RCC 7860 (cell line): ENCODE measurements at places on chromosomes 2 and 18.

DNA sequence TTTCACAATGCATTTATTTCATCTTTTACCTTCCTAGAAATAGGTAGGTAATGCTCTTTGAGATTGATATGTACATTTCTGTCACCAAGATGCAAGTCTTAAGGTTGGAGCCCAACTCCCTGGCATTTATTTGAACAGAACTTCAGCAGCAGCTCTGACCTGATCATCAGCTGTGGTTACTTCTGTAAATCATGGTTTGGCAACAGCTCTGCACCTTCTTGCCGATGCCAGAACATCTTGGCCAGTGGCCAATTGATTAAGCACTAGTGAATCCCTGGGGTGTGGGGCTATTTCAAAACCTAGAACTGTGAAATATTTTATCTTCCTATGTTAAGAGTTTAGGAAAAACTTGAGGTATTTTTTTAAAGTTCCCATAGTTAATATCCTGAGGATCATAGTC is 124.8 kb upstream of the NYAP2 start:
- no peak for DNase-seq

- peak; percentile 24 for DNase-seq
These were observed at the start of gene MOCOS for GRCh38 chr18:36187193-36187825. TSS of gene MOCOS (plus strand) at chr18:36187497. CDS start at chr18:36187540, 43 bp downstream.

DNA sequence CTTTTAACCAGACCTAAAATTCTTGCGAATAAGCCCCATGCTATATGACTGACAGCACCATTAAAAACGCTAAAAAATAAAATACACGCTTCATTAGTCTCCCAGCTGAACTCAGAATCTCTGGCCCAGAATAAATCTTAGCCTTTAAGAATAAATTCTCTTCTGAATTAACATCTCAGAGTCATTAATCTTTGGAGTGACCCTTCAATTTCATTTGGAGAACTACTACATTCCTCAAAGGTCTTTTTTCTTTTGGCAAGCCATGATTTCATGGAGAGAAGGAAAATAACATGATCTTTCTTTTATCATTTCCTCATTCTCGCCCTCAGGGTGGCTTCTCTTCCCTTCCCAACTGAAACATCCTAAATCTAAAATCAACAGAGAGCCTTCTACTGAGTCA is 259.0 kb downstream of the AFF3 start:
- no peak for DNase-seq

- DNase-seq: no peak
These were observed 436 bp upstream of the SMYD1 start for GRCh38 chr2:88067189-88067588.

DNA sequence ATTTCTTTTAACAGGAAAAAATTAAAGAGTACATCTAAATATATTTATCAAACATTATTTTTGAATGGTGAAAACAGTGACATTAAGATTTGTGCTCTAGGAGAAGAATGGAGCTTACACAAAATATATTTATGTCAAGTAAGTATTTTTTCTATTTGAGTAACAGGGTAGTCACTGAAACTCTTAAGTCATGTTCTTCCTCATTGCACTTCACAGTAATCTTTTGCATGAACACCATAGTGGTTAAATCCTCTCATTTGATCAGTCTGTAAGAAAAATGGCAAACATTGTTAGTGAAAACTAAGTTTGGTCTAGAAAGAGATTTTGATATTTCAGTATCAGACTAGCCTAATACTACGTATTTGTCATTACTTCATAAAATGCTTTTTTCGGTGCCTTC is 8.1 kb downstream of the GMCL1 start:
- DNase-seq: no peak

- DNase-seq: no peak
These were observed 640.9 kb upstream of the SETBP1 start for GRCh38 chr18:44039826-44040225.

- no peak for DNase-seq
These were observed 182.9 kb upstream of the SIX3 start for GRCh38 chr2:44758591-44758990.

GRCh38 chr2:7530001-7530400 is 612.8 kb downstream of the RNF144A start:
- no peak for DNase-seq

DNA sequence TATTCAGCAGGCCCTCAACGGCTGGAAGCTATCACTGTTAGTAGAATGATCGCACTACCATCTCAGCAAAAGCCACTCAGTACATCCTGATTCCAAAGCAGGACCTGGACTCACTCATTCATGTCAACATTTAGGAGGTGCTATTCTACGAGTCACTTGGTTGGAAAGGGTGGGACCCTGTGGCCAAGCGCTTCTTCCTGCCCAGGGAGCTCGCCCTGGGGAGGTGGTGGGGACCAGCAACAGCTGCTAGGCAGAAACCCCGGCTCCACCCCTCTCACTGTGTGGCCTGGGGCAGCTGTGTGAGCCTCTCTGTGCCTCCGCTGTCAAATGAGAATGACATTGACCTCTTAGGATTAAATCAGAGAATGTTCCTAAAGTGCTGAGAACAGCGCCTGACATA is 231.4 kb downstream of the EIPR1 start:
- no peak for DNase-seq

DNA sequence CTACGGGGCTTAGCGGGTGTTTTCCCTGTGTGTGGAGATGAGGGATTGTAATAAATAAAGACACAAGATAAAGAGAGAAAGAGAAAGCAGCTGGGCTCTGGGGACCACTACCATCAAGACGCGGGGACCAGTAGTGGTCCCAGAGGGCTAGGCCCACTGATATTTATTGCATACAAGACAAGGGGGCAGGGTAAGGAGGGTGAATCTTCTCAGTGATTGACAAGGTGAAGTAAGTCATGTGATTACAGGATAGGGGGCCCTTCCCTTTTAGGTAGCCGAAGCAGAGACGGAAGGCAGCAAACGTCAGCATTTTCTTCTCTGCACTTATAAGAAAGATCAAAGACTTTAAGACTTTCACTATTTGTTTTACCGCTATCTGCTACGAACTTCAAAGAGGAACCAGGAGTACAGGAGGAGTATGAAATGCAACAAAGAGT is 4.5 kb upstream of the GAL3ST2 start:
- no peak for DNase-seq

GRCh38 chr2:46127176-46127575 is 170.0 kb upstream of the EPAS1 start:
- no peak for DNase-seq

DNA sequence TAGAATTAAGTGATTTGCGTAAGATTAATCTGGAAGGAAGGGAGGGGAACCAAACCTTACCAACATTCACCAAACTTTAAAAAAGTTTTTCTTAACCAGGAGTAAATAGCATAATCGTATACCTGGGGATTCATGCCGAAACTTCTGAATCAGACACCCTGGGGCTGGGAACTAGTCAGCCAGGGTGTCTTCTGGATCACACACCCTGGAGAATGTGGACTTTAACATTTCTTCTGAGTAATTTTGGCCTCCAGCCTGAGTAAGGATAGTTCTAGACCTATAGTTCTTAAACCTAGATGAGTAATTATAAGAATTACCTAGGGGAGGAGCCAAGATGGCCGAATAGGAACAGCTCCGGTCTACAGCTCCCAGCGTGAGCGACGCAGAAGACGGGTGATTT is 44.1 kb upstream of the MEIS1 start:
- DNase-seq: no peak

GRCh38 chr2:193793914-193794313 is 1599.2 kb upstream of the TMEFF2 start:
- DNase-seq: no peak

- DNase-seq: no peak
These were observed 823 bp upstream of the GORASP2 start for GRCh38 chr2:170928036-170928823.

DNA sequence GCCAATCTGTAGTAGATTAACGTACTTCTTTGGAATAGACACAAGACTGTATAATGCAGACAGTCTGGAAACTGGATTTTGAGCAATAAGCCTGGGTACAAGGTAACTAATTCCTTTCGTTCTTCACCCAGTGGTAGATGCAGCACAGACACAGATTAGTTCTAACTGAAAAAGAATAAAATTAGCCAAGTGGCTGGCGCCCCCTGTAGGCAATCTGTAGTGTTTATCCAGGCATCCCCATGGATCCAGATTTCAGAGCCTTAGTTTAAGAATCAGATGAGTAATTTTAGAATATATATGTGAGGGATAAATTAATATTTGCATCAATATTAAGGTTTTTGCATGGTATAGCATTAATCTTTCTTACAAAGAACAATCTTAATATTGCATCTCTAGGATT is 563.9 kb downstream of the DCC start:
- peak; percentile 8 for DNase-seq

- no peak for DNase-seq
These were observed 164.3 kb downstream of the GALNT1 start for GRCh38 chr18:35745814-35746213.

DNA sequence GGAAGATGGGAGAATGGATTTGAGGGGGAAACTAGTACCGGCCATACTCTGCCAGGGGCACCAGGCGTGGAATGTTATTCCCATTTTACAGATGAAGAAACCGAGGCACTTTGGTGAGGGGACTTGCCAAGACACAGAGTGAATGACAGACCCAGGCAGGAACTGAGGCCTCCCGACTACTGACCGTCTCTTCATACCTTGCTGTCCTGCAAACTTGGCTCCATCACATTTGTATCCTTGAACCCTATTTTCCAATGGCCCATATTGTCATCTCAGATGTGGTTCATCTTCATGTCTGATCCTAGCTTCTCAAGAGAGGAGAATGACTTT is 6.2 kb upstream of the TFCP2L1 start:
- no peak for DNase-seq

DNA sequence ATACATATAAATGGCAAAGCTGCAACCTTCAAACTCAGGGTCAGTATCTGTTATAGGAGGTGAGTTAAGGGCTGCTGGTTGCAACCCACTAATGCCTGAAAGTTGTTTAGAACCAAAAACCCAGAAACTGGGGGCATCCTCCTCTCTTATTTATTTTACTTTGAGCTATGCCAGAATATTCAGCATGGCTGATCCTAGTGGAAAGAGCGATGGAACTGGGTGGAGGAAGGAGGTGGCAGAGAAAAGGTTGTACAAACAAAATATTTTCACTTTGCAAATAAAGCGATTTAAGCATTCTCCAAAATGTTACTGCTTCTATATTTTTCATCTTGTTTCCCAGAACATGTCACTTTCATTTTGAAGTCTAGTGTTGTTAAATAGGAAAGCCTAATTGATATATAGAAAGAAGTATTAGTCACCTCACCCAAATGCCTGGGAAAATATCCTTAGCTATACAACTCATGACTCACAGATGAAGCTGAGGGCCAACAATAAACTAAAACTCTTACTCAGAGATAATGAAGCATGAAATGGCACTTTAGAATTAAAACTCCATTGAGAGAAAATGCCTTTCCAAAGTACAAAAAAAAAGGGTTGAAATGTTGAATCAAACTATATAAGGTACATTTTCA is 251.4 kb upstream of the UBE2E3 start:
- peak; percentile 83 for DNase-seq

- DNase-seq: no peak
These were observed 167.0 kb downstream of the BCL11A start for GRCh38 chr2:60386436-60386835.

GRCh38 chr2:151040039-151040438 is 221.6 kb downstream of the RBM43 start:
- DNase-seq: no peak

DNA sequence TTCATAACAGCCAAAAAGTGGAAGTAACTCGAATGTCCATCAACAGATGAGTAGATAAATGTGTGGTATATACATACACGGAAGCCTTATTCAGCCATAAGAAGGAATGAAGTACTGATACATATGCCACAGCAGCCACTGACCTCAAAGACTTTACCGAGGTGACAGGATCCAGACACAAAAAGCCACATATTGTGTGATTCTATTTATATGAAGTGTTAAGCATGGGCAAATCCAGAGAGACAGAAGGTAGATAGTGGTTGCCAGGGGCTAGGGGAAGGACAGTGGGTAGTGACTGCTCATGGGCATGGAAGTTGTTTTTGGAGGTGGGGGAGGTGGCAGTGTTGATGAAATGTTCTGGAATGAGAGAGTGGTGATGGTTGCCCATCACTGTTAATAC is 33.9 kb downstream of the ZAP70 start:
- no peak for DNase-seq

DNA sequence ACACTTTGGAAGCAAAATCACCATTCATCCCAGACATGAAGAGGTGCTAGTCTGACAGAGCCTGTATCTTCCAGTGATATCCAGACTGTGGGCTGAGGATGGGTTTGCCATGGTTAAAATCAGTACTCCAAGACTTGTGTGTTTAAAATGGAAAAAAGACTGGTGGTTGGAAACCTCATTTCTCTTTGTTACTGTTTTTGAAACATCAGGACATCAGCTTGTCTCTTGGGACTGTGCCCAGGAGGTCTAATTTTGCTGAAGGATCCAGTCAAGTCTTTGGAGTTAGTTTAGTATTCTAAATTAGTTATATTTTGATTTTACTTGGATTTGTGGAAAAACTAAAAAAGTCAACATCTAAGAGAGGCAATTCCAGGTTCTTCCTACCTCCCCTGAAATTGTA is 578.4 kb downstream of the PLCL1 start:
- no peak for DNase-seq

GRCh38 chr18:43965691-43966090 is 688.4 kb upstream of the SYT4 start:
- no peak for DNase-seq

DNA sequence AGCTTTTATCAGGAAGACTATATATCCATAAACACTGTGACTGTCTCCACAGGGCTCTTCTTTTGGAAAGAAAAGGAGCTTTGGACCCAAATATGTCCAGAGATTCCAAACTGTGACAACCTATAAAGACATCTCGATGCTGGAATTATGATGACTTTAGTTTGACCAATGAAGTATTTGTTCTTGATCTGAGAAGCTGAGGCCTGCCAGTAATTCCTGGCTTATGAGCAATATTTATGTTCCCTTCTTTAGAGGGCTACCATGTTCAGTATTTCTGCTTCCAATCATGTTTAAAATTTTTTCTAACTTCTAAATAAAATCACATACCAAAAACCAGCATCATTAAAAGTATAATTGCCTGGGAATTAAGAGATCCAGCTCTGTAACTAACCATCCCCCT is 41.1 kb downstream of the FEZ2 start:
- no peak for DNase-seq

- no peak for DNase-seq
These were observed 463.8 kb upstream of the SLC8A1 start for GRCh38 chr2:40915651-40916050.

- peak; percentile 16 for DNase-seq
These were observed 592 bp downstream of the ME2 start for GRCh38 chr18:50879302-50880118.

DNA sequence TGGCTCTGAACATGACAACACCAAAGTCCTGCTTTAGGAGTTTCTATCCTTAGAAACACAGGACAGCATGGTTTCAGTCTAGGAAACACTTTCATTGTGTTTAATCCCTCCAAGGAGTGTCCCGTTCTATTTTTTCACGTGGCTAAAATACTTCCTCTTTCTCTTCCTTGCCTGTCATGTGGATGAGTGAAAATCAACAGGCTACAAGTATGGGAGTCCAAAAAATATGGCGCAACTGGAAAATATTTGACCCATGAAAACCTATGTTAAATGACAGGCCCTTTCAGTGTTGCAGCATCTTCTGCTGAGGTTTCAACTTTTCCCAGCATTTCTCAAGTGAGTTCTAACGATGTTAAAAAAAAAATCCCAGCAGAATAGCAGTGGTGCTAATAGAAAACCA is 146.3 kb downstream of the LAMA3 start:
- DNase-seq: no peak

- no peak for DNase-seq
These were observed 23.0 kb downstream of the CDC42EP3 start for GRCh38 chr2:37648331-37649011.

- no peak for DNase-seq
These were observed 129.4 kb upstream of the SRD5A2 start for GRCh38 chr2:31710121-31710520.

- no peak for DNase-seq
These were observed 91.4 kb upstream of the AGAP1 start for GRCh38 chr2:235402422-235402821.
